ENCODE measurements at places on chromosomes 2 and 18.

GRCh38 chr2:37849911-37850310, 75.2 kb upstream of the RMDN2 start:
- no peak for DNase-seq

- DNase-seq = no peak
Observed at GRCh38 chr2:17981936-17982335, 103.5 kb downstream of the KCNS3 start.

GRCh38 chr18:53991202-53991601, 233.3 kb downstream of the MBD2 start:
- DNase-seq = peak; percentile 41

- DNase-seq = no peak
Observed at GRCh38 chr2:46116553-46116991, 180.6 kb upstream of the EPAS1 start.

GRCh38 chr2:1136067-1136466, 185.4 kb downstream of the SNTG2 start:
- no peak for DNase-seq
